Activated CD8-positive, alpha-beta memory T cell treated with anti-CD3 and anti-CD28 coated beads, Interleukin-2, amount 50 U/mL, for 48 hours (primary cell): ENCODE measurements at places on chromosomes 7 and 10.

GRCh38 chr7:16753102-16753931 lies at the start of gene TSPAN13:
TSPAN13 (plus strand) TSS chr7:16753755; CDS start chr7:16753968, 213 bp downstream.
- DNase-seq = peak; percentile 84

DNA sequence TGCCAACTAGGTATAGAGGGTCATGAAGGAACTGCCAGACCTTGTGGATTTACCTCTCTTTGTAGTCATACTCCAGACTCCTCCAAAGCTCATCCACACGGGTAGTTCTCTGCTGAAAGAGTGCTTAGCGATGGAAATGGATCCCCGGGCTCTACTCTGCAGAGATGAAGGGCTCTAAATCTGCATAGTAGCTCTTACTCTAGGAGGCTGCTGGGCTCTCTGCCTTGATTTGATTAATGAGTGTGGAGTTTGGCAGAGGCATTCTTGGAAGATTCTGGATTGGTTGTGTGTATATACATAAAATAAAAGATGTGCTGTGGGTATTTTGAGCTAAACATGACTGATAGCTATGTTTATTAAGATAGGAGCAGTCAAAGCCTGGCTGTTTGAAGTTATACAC lies 21.3 kb upstream of the CPXM2 start:
- no peak for DNase-seq

DNA sequence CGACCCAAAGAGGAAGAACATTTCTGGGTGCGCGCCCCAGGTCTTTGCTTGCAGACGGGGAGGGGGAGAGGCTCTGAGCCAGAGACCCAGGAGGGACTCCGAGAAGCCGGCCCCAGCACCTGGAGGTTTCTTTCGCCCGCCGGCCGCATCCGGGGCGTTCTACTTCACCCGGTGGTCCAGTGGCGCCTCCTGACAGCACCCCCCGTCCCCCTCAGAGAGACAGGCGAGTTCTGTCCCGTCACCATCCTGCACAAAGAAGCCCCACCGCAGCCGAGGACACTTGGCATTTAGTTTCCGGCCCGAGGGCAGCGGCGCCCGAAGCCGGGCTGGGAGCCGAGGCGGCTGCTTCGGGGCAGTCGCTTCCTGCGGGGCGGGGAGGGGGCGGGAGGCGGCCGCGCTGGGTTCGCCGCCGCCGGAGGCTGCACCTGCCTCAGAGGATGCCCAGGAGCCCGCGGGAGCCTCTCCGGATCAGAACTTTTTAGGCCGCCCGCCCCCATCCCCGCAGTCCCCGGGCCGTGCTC lies at the start of gene TMEM178B:
Gene TMEM178B, plus strand, starts transcription at position 424 of the 521 bp plus-strand sequence.
- DNase-seq = peak; percentile 58

DNA sequence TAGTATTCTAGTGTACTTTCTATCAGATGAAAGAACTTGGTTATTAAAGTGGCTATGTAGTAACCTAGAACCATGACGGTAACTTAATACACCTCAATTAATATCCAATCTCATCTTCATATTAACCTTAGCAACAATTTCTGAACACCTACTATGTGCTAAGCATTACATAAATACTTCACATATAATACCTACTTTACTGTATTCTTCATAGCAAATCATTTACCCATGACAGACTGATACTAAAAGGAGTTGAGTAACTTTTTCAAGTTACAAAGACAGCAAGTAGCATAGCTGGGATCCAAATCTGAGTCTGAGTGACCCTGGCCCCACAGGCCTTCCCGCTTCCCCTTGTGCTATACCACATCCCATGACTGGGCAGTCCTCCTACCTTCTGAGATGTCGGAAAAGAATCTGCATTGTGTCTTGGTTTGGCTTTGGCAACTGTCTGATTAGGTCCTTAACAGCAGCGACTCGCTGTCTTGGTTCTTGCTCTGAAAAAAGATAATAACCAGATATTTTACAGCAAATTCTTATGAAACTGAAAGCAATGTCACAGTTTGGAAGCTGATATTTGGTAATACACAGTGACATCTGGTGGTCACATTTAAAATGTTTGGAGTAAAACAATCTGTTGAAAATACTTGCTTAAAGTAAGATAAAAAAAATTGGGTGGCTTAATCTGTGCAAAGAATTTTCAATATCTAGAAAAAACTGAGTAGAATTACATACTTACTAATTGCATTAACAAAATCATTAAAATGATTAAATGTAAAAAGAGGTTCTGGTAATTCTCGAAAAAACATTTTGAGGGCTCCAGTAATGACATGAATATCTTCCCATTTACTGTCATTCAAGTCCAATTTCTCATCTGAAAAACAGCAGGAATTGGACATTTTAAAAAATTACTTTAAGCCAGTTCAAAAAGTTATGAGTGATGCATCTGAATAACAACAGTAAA lies 120.1 kb downstream of the ARHGAP12 start:
- peak; percentile 55 for DNase-seq

- DNase-seq = no peak
Measured at GRCh38 chr10:3750006-3750816, 34.8 kb downstream of the KLF6 start.

- DNase-seq = no peak
Measured at GRCh38 chr7:53302496-53303246, 267.2 kb downstream of the POM121L12 start.

DNA sequence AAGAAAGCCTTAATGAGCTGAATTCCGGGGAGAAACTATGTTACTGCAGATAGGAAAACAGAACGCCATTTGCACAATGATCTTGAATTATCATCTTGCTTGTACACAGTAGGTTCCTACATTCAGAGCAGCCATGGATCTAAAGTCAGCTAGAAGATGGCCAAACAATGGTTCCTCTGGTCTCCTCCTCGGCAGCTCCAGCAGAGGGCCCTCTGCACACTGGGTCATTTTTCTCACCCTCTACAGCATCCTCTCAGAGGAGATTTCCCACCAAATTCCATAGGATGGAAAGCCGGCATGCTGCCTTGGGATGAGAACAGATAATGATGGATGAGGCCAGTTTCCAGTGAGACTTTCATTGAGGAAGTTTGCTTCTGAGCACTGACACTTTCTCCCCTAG lies 308.5 kb upstream of the NFE2L3 start:
- DNase-seq = no peak

DNA sequence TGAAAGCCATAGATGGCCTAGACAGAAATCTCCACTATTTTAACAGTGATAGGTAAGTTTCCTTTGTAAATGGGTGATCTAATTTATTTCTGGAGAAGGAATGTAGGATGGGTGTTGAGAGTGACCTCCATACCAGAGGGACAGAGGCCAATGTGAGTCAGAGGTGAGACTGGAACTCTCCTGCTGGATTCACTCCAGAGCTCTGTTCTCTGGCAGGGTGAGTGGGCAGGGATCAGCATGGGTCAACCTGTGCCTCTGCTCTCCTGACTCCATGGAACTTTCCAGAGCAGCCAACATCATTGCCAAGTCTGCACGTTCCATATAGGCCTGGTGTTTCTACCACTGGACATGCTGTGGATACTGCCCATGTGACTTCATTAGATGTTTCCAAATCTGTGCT lies 11.4 kb downstream of the AKR1C3 start:
- no peak for DNase-seq

DNA sequence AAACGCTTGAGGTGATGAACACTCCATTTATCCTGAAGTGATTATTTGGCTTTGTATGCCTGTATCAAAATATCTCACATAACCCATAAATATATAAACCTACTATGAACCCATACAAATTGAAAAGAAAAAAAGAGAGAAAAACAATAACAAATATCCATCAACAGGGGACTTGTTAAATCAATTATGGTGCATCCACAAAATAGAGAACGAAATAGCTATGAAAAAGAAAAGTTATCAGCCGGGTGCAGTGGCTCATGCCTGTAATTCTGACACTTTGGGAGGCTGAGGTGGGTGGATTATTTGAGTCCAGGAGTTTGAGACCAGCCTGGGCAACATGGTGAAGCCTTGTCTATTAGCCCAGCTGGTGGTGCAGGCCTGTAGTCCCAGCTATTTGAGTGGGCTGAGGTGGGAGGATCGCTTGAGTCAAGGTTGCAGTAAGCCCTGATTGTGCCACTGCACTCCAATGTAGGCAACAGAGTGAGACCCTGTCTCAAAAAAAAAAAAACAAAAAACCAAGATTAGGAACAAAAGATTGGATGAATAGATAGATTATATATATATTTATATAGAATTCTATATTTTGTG lies 30.6 kb upstream of the IFRD1 start:
- DNase-seq = no peak

- DNase-seq = no peak
Measured at GRCh38 chr7:38831259-38831996, 77.6 kb downstream of the VPS41 start.

DNA sequence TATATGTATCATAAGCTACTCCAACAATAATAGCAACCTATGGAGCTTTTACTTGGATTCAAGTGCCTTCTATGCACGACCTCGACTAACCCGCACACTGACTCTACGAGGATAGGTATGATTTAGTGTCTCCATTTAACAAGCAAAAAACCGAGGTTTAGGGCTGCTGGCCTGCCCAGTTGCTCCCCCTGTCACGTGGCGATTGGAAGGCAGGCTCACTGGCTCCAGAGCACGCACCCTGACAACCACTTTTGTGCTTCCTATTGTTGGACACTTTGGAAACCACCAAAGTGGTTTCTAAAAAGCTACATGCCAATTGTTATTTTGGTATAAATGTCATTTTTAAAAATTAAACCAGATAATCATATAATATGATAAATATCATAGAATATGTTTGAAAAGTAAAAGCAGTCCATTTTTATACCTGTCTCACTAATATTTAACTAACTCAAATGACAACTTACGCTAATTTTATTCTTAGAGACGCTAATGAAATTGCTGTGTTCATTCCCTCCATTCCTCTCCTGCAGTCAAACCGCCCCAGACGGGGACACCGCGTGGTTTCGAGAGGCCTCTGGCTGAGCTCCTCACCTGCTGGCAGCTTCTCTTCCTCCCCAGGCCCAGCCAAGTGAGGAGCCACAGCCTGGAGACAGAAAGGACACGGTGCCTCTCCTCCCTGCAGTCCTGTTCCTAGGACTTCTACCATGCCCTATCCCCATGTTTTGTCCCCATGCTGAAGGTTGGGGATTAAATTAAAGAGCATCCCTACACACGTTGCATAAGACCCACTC lies 22.2 kb upstream of the RHEB start:
- DNase-seq = no peak

GRCh38 chr7:84136336-84136735 lies 58.3 kb downstream of the SEMA3A start:
- no peak for DNase-seq

DNA sequence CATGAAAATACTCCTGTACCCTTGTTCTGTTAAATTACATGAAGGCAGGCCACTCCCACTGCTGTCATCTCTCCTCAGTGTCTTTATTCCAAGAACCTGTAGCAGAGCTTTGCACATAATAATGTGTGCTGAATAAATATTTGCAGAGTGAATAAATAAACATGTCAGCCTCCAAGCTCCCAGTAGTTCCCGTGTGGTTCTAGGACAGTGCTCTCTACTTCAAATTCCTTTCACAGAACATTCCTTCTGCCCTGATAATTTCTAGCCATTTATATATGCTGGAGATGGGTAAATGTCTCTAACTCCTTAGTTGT lies 20.3 kb upstream of the HYAL4 start:
- no peak for DNase-seq

DNA sequence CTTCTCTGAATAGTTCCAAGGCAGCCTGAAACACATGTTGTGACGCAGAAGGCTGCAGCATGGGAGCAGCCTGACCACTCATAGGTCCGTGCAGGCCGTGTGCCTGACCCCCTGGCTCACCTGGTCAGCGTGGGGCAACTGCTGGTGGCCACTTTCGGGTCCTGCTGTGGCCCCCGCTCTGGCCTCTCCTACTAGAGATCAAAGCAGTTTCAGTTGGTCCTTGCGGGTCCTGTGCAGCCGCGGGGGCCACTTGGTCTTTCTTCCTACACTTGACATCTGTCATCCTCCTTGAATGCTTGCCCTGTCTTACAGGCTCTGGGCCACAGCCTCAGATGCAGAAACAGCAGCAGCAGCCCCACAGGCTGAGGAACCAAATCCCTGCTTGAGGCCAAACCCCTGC lies 320.8 kb upstream of the ZNF32 start:
- no peak for DNase-seq

DNA sequence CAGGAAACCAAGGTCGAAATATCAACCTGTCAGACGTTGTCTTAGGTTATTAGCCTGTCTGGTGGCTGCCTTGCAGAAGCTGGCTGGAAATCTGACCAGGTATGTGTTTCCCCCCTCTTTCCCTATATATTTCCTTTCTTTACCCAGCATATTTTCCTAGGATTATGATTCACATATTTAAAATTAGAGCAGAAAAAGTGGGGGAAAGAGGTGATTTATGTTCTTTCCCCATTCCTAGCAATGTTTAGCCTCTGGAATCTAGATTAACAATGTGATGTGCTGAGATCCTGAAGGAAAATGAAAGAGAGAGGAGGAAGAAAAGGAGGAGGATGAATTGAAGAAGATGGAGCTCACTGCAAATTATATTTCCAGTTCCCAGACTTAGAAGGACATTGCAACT lies 421.4 kb upstream of the AUTS2 start:
- no peak for DNase-seq

DNA sequence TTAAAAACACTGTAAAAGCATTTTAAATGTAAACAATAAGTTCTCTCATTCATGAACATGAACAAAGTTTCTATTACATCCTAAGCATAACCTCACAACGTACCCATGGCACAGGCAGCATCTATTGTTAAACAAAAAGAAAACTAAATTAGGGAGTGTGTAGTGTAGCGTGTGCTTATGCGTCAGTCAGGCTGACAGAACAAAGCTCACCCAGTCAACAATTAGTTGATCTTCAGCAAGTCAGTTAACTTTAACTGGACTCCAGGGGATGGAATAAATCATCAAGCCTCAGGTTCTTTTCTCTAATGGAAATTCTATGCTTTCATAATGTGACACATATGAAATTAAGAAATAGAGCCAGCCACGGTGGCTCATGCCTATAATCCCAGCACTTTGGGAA lies 91.6 kb upstream of the ODAD2 start:
- DNase-seq = no peak

GRCh38 chr10:118042336-118042735 lies 4.4 kb downstream of the RAB11FIP2 start:
- no peak for DNase-seq
